Activated T-cell treated with anti-CD3 and anti-CD28 coated beads, Interleukin-2, amount 50 U/mL, for 4 hours (primary cell): ENCODE measurements at places on chromosomes 7 and 10.

DNA sequence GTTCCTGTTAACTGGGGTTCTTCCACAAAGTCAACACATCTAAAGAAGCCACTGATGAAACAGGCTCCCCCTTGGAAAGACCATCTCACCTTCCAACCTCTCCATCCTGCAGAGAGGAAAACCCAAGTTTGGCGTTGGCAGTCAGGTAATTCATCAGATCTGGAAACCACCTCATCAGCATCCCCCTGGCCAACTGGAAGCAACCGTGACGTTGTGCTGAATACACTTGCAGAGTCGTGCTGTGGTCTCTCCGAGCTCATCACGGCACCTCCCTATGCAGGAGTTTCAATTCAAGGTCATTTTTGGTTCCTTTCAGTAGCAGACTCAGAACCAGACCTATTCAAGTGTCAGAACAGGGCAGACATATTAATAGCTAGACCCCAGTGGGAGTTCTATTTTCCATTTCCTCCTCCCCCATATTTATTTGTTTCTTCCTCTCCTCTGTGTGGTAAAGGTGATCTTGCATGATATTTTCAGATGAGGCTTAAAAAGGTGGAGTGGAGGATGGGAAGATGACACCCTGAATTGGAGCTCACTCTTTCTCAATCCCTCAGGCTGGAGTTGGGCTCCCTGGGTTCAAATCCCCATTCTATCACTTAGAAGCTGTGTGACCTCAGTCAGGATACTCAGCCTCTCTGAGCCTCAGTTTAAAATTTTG, 149.1 kb upstream of the ADO start:
- no peak for DNase-seq

DNA sequence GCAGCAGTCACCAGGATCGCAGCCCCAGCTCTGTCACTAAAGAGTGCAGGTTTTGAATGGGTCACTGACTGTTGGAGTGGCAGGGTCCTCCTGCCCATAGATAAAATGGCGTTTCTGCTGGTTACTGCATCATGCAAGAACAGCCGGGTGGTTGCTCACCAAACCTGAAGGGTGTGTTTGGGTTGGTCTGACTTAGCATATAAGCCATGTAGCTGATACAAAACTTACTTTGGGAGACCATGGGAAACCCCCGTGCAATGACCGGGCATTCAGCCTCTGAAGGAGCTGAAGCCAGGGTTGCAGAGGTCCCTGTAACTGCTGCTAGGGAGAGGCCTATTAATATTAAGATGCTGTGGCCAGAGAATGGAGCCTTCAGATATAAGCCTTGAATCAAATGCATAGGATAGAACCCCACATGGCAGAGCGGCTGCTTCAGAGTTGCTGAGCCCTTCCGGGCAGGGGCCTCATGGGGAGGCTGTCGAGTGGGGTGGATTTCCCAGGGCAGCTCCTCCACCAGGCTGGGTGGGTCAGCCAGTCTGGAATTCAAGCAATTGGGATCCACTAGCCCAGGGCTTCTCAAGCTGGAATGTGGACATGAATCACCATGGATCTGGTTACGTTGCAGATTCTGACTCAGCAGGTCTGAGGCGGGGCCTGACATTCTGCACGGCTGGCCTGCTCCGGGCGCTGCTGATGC, 70.9 kb upstream of the CTBP2 start:
- no peak for DNase-seq

DNA sequence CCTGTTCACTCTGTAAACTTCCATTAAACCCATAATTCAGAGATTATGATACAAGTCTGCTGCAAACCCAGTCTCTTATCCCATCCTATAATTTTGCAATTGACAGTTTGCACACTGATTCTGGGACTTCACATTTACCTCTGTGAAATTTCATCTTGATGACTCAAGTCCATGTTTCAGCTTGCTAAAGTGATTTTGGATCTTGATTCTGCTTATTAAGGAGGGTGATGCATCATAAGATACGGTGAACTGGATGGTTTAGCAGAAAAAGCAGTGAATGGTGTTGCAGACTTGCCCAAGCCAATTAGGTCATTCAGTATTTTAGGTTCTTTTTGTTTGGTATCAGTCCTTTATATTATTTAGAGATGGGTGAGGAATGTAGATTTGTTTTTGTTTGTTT, 125.5 kb upstream of the PODXL start:
- no peak for DNase-seq

DNA sequence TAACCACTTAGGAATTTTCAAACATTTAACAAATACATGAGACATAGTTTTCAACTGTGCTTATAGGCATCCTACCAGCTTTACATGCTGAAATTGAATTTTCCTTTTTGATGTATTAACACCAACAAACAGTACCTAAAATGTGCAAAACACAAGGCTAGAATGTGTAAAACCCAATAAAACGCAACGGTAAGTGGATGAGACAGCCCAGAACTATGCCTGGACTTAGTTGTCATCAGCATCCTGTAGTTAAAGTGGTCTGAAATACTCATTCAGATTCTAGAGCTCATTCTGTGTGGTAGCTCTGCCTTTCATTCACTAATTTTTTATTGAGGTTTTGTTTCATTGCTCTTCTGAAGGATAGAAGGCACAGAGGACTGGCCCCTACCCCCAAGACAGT, 137.1 kb downstream of the BMPER start:
- DNase-seq, result no peak

- no peak for DNase-seq
These were observed 7.5 kb downstream of the MTG1 start for GRCh38 chr10:133401500-133401899.

DNA sequence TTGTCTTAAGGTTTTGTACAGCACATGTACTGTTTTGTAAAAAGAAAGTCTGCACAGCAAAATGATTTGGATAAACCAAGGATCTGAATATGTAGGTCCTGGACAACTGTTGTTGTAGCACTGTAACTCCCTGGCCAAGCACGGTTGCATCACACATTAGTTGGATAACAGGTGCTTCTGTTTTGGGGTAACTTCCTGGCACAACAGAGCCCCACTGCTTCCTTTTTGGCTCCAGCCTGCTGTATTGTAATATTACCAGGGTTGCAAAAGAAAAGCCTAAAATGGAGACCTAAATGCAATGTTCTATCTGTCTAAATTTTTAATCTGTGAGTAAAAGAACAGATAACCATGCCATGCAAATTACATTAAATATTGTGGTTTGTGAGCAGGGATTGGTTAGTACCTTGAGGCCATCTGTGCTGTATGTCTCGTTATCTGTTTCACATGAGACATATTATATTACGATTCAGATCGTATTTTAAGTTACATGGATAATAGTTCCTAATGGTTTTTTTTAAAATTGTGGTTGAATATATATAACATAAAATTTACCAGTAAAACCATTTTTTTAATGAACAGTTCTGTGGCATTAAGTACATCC, 27.5 kb upstream of the WAC start:
- DNase-seq, result no peak

DNA sequence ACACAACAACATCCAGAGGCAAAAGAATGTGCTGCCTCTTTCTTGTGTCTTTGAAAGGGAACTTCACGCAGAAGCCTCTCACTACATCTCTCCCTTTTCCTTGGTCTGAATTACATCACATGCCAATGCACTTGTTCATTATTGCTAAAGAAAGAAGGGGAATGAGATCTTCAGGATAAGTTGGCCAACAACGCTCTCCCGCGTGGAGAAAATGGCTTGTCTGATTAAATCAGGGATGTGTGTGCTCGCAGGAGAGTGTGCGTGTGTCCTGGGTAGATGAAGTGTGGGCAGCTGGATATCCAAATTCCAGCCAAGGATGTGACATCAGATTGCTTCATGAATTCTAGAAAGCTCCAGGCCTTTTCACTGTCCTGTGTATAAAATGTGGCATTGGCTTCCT, 541.6 kb upstream of the FZD8 start:
- DNase-seq, result no peak

DNA sequence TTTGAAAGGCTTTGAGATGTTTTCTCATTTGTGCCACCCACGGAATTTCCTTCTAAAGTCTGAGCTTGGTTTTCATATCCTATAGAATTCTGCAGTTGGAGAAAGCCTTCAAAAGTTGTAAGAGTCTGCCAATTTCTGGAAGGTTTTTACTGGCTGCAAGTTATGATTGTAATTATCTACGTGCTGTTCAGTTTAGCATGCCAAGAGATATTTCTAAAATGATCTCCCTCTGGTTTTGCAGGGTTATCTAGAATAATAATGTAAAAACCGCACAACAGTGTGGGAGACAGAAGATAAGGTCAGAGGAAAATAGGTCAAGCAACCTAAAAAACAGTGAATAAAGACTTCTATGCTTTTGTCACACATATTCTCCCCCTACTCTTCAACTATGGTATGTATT, 69.3 kb downstream of the MTERF1 start:
- no peak for DNase-seq

GRCh38 chr10:105644091-105644490, 1003.0 kb downstream of the SORCS3 start:
- DNase-seq, result no peak

DNA sequence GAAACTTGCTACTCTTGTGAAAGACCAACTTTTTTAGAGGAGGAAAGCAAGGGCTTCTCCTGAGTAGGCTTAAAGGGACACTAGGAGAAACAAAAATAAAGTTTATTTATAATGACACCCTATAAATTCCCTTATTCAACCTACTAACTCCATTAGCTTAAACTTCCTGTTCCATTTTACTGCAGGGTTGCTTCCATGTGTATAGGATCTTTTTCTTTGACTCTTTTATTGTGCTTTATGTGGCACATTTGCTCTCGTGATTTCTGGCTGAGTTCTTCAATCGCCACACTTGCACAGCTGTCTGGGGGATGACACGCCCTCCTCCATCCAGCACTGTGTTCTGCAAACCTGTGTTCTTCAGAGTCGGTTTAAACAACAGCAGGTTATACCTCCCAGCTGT, 225.7 kb upstream of the NPVF start:
- no peak for DNase-seq

DNA sequence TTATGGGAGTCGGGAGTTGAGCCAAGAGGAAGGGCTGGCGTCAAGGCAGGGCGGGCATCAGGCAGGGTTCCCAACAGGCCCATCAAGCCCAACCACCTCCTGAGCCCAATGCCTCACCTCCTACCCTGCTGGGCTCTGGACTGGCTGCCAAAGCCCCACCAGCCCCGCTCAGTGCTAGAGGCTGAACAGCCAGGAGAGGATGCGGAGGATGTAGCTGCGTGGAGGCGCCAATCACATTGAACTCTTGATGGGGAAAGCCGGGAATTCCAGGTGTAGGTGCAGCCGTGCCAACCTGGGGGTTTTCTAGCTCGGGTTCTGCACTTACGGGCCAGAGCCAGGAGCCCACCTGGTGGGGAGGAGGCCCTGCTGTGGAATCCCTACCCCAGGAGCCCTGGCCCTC, 12.9 kb downstream of the ATP5MF start:
- no peak for DNase-seq

DNA sequence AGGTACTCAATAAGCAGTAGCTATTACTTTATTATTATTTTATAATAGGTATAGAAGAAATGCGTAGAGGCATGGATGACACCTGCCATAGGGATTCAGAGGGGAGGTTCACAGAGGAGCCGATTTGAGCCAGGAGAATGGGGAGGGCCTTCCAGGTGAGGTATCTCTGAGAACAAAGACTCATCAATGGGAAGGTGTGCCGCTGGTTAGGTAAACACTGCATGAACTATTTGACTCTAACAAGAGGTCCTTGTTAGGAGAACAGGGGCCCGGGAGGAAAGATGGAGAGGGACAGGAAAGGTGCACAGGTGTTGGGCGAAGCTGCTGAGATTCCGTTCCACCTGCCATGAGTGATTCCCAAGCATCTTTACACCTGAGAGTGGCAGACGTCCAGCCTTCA, 41.8 kb upstream of the TMEM273 start:
- no peak for DNase-seq

DNA sequence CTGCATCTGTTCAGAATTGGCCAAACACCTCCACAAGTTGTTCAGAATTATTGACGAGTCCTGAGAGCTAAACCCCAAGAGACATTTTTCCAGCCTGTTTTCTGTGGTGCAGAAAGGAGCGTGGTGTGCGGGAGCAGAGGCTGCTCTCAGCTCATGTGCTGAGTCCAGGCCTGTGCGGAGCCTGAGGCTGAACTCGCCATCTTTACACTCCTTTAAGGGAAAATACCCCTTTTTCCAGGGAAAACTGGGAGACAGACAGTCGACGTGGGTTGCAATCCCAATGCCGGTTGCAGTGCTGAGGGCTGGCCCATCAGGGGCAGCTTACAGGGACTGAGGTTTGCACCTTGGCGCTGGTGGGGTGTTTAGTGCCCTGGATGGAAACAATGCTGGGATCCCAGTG, 112.2 kb downstream of the ADARB2 start:
- DNase-seq, result no peak

- no peak for DNase-seq
These were observed 18.1 kb downstream of the MAD1L1 start for GRCh38 chr7:2214636-2215035.

GRCh38 chr7:20218279-20218678, 1.1 kb upstream of the MACC1 start:
- no peak for DNase-seq

DNA sequence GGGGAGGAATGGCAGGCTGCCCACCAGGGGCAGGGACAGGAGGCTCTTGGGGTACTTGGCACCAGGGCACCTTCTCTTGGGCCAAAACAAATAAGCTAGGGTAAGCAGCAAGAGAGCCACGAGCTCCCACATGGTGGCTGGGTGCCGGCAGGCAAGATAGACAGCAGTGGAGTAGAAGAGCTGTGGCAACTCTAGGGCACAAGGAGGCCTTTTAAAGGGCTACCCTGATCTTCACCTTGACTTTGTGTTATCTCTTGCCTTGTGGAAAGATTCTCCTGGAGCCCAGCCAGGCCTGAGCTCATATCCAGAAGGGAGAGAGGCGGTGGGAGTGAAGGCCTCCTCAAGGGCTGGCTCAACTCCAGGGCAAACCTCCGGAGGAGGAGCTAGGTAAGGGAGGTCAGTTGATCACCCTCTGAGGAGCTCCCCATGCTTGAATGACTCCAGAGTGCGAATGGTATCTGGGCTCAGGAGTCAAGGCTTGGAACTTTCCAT, at the start of gene CYP17A1:
CYP17A1 (minus strand) TSS at position 184 of the 492 bp plus-strand sequence; CDS start at position 132, 52 bp downstream.
- DNase-seq, result no peak

DNA sequence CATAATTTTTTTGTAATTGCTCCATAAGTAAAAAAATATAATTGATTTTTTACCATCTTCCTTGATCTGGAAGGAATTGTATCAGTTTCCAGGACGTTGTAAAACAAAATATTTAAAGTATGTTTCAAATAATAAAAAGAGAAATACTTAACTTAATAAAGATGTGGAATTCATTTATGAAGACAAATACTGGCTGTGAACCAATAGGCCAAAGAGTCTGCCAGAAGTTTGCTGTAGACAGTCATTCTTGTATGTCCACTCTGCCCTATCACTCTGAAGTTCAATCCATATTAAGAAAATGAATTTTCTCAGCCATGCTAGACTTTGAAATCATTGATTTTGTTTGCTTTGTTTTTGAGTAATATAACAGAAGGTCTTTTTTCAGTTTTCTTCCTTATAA, 256.4 kb downstream of the TRIL start:
- no peak for DNase-seq

GRCh38 chr7:149150981-149151380, 3.7 kb downstream of the ZNF398 start:
- DNase-seq, result no peak
